ENCODE measurements at places on chromosomes 3 and 15. TPM values are rescaled to one million over a fixed set of nuclear protein-coding genes. Genes with fewer than 3 reads are reported as not detected.

DNA sequence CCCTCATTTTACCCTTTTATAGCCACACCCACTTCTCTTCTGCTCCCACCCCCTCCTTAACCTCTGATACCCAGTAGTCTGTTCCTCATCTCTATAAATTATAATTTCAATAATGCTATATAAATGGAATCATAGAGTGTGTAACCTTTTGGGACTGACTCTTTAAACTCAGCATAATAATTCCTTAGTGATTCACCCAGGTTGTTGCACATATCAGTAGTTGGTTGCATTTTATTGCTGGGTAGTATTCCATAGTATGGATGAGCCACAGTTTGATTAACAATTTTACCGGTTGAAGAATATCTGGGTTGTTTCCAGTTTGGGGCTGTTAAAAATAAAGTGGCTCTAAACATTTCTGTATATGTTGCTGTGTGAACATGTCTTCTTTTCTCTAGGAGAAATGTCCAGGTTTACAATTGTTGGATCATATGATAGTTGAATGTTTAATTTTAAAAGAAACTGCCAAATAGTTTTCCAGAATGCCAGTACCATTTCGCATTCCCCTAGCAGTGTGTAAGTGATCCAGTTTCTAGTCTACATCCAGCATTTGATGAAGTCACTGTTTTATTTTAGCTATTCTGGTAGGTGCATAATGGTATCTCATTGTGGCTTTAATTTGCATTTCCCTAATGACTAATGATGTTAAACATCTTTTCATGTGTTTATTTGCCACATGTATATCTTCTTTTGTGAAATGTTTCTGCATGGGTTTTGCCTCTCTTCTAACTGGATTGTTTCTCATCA lies 68.5 kb downstream of the VPS8 start:
- no peak for DNase-seq

DNA sequence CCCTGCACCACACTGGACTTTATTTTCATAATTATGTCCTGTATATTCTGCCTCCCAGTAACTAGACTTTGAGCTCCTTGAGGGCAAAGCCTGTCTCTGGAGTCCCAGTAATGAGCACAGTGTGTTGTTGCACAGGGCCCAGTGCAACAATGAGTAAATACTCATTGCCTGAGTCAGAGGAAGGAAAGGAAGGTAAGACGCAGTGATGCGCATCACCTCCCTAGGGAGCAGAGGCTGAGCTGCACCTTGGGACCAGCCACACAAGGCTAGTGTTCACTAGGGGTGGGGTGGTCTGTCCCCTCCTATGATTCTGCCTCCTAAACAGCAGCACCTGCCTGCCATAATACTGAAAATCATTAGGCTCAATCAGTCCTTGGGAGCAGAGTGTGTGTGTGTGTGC lies 86.6 kb upstream of the ADAMTSL3 start:
- DNase-seq = no peak

DNA sequence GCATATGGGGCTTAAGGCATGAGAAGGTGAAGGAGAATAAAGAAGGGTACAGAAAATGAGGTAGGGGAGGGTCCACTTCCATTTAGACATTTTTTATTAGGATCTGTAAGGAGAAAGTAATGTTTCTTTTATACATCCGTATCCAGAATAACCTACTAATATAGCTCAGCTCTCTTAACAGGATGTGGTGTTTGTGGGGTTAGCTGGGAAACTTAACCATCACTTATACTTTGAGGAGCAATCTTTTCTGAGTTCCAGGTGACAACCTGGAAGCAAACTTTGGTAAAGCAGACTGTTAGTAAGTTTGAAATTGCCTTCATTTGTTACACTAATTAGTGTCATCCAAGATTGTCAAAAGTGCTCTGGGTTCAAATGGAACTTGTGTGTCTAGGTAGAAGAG lies 36.6 kb downstream of the BUB1B start:
- no peak for DNase-seq

CASR gene
- total RNA-seq = not detected

GATM gene
- total RNA-seq = 2.9 TPM

SAMD7 gene
- total RNA-seq = not detected
